Activated CD8-positive, alpha-beta memory T cell treated with anti-CD3 and anti-CD28 coated beads, Interleukin-2, amount 50 U/mL, for 4 hours (primary cell): ENCODE measurements at places on chromosomes 1 and 21.

DNA sequence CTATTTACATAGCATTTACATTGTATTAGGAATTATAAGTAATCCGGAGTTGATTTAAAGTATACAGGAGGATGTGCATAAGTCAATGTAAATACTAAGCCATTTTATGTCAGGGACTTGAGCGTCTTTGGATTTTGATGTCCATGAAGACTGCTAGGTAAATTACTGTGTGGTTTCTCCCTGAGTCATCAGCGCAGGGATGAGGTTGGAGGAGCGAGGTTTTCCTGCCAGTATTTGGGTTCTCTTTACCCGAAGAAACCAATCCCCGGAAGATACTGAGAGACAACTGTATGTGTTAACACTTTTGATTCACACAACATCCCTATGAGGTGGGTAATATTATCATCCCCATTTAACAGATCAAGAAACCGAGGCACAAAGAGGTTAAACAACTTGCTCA, 29.3 kb downstream of the BATF3 start:
- DNase-seq: no peak

- DNase-seq: no peak
Observed at GRCh38 chr1:236753964-236754363, 41.1 kb upstream of the MTR start.

- no peak for DNase-seq
Observed at GRCh38 chr21:38597421-38597820, 99.1 kb upstream of the ERG start.

DNA sequence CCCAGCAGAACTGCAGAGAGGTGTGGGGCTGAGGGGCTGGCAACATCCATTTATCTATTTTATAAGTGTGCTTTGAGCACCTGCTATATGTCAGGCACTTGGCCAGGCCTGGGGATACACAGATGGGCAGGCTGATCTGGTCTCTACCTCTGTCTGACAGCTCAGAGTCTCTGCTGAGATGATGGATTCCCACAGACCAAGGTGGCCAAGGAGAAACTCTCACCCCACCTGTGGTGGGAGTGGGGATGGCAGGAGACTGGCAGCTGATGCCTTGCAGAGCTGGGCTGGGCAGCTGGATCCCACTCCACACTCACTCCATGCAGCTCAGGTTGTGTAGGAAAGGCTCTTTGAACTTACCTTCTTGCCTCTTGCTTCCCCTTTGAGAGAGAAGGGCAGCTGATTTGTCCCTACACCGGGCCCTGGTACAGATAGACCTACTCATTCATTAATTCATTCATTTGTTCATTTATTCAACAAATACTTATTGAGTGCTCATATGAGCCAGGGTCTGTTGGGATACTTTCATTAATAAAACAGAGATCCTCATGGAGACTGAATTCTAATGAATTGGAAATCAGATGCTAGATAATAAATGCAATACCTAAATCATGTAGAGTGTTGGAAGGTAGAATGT, 9.0 kb downstream of the ADORA1 start:
- no peak for DNase-seq

DNA sequence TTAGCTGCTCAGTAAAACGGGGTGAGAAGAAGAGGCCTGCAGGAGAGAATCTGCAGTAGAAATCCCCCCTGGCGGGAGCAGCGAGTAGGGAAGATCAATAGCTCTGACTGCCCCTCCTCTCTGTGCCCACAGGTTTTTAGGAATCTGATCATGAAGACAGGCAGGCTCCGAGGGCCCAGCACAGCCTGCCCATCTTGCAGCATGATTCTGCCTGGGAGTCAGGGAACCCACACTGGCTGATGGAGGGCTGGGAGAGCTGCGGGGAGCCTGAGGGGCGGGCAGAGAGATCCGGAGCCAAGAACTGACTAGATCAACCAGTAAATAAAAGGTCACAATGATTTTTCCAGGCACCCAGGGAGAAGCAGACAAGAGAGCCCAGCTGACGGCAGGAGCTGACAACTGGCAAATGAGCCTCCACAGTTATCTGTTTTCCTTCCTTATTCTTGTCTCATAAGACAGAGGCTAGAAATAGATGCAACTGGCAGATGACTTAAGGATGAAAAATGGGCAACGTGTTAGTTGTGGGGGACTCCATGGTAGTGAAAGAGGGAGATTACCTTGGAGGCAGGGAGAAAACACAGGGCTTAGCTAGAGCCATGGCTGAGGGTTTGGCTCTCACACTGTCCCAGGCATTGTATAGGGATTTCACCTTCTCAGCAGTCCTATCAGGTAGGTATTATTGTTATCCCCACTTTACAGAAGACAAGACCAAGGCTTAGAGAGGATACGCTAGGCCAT, 116.2 kb downstream of the PLXNA2 start:
- DNase-seq: no peak

GRCh38 chr1:229579059-229579673, 20.7 kb upstream of the ABCB10 start:
- DNase-seq: no peak
